Left cardiac atrium (tissue), 4 donors: ENCODE measurements at places on chromosomes 11 and 22.

DNA sequence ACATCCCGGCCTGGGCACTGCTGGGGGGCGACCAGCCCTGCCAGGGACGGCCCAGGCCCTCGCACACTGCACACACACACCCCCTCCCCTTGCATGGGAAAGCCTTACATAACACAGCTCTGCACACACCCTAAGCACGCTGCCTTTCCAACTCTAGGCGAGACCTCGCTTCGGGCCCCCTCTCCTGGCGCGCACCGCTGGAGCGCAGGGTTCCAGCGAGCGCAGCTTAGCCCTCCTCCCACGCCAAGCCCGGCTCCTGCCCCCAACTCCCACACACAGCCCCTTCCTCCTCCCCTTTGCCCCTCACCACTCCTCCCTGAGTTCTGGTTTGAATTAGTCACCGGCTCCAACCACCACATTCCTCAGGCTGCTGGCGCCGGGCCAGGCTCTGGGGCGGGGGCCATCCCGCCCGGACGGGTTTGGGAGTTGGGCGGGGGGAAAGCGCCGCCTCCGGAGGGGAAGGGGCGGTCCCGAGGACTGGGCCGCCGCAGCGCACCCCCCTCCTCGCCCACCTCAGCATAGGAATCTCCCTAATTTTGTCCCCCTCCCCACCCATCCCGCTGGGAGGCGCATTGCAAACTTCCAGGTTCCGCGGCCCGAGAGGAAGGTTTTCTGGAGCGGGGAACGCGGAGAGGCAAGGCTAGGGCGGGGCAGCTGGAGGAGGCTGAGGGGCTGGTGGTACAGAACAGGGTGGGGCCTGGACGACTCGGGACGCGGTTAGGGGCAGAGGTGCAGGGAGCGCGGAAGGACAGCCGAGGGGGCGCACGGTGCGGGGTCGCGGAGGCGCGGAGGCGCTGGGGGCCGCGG, 966 bp downstream of the AHNAK start:
- peak; percentile 95 for DNase-seq

- no peak for DNase-seq
Observed at GRCh38 chr22:39171623-39172264, 19.3 kb upstream of the CBX7 start.

DNA sequence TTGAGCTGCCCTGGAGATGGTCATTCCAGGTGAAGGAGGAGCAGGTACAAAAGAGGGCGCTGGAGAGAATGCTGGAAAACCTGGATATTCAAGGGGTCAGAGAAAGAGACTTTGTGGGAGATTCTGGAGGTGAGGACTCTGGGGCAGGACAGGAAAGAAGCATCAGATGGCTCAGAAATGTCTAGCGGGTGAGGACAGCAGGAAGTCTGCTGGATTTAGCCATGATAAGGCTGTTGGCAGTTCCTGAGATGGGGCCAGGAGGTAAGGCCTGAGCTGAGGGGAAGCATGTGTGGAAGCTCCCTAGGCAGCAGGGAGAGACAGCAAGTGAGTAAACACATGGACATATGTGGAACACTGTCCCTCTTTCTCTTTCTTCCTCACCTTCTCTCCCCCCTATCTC, 1.5 kb downstream of the UPB1 start:
- no peak for DNase-seq

DNA sequence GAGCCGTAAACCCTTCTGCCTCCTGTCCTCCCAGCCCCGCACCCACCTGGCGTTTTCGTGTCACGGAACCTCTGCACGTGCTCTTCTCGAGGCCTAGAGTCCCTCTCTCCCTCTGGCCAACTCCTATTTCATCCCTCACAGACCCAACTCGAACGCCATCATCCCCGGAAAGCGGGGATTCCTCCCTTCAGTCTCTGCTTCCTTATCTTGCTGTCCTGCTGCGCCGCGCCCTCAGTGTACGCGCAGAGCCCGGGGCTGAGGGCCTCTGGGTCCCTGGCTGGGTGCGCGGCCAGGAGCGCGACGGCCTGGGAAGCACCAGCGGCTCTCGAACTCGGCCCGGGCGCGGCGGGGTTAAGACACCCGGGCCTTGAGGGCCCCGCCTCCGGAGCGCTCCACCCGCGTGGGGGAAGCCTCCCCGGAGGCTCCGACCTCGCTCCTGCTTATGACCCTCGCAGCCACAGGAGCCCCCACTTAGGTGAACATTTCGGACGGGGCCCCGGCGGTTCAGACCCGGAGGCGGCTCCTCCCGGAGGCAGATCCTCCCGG, 398 bp upstream of the ATG16L2 start:
- peak; percentile 89 for DNase-seq

DNA sequence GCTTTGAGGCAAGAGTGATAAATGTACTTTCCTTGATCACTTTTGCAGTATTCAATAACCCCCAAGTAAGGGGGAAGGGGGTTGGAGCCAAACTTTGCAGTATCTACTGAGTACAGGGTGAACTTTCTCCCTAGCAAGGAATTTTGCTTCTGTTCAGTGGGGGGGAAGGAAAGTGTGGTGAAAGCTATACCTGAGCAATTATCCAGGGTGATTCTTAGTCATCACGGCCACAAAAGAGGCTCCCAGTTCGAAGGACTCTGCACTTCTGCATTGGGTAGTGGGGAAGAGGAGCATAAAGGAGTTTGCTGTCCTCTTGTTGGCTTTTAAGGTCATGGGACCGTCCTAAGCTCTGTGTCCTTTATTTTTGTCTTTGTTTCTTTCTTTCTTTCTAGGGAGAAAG, 346.5 kb upstream of the SYN3 start:
- no peak for DNase-seq

- DNase-seq: no peak
Observed at GRCh38 chr22:41787331-41787730, 13.1 kb upstream of the CCDC134 start.

- DNase-seq: peak; percentile 85
Observed at GRCh38 chr22:39308614-39309363, 10.6 kb downstream of the RPL3 start.

- DNase-seq: peak; percentile 81
Observed at GRCh38 chr22:20013382-20013871, 3.2 kb downstream of the ARVCF start.

- DNase-seq: no peak
Observed at GRCh38 chr11:134367781-134368180, 36.0 kb downstream of the GLB1L2 start.

DNA sequence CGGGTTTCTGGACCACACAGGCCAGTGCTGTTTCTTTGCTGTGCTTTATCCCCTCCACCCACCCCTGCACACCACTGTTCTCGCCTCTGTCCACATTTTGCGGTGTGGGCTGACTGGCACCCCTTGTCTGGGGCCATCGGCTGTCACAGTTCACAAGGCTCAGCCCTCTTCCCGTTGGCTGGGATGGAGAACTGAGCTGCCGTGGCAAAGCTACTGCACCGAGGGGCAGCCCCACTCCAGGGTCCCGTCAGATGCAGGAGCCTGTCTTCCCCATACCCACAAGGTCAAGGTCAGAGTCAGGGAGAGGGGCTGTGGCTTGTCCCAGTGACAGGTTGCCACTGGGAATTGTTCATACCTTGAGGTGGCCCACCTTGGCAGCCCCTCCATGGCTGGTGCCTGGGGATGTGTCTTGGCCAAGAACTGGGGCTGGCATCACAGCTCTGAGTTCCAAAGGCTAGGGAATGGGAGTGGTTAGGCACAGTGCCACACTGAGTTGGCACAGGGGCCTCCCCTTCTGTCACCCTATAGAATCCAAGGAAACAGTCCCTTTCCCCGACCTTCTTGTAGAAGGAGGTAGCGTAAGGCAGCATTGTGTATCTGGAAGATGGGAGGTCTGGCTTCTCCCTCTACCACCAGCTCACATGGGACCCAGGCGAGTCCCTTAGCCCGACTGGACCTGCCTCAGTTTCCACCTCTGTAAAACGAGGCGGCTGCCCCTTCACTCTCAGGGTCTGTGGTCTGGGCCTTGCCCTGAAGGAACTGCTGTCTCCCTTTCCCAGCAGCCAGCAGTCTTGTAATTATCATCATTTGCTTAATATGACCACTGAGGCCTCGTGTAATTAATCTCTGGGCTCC, 3.4 kb downstream of the GRK2 start:
- peak; percentile 36 for DNase-seq

- no peak for DNase-seq
Observed at GRCh38 chr11:19234231-19234817, 6.4 kb downstream of the E2F8 start.

DNA sequence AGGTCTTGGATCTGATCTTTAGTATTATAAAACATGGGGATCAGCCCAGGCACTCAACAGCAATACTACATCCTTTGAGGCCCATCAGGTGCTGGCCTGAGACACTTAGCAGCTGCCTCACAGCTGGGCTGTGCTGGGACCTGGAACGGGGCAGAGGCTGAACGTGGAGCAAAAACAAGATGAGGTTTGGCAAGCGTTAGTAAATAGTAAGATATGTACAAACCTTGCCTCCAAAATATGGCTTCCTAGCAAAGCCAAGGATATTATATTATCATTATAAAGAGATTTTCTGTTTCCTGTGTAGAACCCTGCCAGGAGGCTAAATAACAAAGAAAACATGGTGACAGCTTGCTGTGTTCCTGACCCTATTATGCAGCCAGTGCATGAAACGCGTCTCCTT, 60.0 kb upstream of the SPON1 start:
- DNase-seq: no peak

GRCh38 chr11:82373781-82374542, 359.7 kb downstream of the FAM181B start:
- no peak for DNase-seq

DNA sequence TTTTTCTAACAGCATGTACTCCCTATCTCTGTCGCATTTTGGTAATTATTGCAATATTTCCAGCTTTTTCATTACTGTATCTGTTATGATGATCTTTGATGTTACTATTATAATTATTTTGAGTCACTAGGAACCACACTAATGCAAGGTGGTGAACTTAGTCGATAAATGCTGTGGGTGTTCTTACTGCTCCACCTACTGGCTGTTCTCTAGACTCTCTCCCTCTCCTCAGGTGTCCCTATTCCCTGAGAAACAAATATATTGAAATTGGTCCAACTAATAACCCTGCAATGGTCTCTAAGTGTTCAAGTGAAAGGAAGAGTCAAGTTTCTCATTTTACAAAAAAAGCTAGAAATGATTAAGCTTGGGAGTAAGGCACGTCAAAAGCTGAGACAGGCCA, 10.5 kb downstream of the ARL14EP start:
- DNase-seq: no peak

- no peak for DNase-seq
Observed at GRCh38 chr11:75233754-75234172, 6.8 kb upstream of the TPBGL start.

DNA sequence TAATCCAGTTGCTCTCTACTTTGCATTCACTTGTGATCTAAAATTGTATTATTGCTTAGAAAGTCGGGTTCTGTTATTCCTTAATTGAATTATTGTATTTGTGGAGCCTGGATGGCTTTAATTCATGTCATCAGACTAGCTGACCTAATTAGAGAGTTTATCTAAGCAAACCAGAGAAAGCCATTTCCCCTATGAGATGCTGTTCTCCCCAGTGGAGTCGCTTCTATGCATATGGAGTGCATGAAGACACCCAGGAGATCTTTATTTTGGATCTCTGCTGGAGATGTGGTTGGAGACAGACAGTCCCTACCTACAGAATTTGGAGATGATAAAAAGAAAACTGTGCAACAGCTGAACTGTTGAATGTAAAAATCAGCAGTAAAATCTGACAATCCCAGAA, 45.2 kb upstream of the MYO18B start:
- DNase-seq: no peak

GRCh38 chr22:17775781-17776465, 1.7 kb upstream of the BID start:
- no peak for DNase-seq

DNA sequence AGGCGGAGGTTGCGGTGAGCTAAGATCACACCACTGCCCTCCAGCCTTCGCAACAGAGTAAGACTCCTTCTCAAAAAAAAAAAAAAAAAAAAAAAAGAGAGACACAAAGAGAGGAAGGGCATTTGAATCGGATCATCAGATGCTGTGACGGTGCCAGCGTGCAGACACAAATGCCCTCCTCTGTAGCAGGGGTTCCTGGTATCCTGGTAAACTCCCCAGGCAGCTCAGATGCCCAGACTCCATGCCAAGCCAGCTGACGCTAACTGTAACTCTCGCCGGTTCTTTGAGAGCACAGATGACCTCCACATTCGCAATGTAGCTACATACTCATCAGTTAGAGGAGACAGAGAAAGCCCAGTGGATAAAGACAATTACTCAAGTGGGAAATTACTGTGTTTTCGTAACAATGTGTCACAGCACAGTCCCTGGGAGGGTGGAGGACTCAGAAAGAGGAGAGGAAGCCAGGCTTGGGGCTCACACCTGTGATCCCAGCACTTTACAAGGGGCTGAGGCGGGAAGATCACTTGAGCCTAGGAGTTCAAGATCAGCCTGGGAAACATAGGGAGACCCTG, 153.1 kb downstream of the BRD1 start:
- DNase-seq: no peak

DNA sequence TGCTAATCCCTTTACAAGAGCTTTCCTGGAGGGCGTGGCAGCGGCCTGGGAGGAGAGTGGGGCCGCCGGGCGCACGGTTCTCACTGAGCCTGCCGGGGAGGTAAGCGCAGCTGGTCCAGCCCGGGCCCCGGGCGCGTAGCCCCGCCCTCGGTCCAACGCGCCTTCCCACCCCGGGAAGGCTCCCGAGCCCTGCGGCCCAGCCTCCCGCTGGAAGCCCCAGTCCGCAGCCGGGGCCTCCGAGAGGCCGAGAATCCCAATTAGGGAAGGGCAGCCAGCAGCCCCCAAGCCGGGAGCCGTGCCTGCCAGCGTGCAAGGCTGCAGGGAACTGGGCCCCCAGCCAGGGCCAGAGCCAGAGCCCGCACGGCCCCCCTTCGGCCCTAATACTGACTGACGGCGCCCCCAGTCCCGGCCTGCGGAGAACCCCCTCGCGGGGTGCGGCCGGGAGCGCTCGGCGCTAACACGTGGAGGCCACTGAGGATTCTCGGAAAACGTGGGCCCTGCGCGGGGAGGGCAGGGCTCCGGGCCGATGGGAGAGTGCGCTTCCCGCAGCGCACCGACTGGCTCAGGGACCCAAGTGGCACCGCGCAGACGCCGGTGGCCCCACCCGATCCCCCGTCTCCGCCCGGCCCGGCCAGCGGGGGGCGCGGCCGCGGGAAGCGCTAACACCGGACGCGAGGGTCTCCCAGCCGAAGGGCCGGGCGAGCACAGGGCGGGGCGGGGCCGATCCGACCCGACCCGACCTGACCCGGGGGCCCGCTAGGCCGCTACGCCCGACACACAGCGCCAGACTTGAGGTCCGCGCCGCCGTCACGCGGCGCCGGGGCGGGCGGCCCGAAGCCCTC, 5.7 kb downstream of the ZFTA start:
- DNase-seq: peak; percentile 63

DNA sequence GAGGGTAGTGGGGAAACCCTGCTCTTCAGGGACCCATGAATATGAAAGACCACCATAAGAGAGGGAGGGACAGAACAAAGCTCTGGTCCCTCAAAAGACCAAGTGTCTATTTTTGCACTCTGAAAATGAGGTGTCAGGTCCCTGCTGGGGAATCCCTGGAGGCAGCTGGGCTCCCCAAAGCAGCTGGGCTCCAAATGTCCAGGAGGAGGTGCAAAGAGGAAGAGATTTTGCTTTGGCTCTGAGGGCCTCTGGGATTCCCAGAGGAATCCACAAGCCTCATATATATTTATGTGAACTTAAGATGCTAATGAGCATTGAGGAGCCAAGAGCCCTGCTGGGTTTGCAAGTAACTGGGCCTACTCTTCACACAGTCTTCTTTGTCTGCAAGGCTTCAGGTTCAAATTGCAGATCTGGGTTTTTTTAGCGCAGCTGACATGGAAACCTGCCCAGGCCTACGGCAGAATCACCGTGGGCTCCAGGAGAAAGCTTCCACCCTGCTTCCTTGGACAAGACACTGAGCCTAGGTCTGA, 26.0 kb downstream of the CLMP start:
- DNase-seq: no peak

- no peak for DNase-seq
Observed at GRCh38 chr22:40001800-40002577, 7.2 kb downstream of the FAM83F start.

GRCh38 chr11:114319716-114320328, 23.6 kb downstream of the NNMT start:
- no peak for DNase-seq
